ENCODE measurements at places on chromosomes 1 and 21.
A peak's percentile ranks its signal among the peaks of the same experiment; 100 is the strongest.

DNA sequence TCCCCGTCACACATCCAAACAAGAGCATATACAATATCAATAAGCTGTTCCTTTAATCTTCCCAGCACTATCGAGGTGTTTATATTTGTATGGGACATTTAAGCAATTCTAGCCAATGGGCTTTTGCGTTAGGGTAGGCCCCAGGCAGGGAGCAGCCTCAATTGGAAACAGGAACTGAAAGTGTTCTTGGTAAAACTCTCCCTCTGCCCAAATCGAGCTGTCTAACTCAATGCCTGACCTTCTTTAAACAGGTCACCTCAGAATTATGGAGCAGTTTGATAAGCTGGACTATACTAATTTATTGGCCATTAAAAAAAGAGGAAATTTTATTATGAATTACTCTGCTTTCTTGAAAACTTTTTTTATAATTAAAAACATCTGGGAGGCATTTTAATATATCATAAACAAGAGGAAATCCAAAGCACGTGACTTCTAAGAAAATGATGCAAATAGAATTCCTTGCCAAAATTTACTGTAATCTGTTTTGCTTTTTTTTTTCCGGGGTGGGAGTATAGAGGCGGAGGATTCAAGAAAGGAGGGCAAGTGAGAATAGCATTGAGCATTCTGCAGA, 498.1 kb downstream of the LMO4 start:
- no peaks in the 10 kb centered on the region for H3K36me3 ChIP-seq
- H3K4me1 ChIP-seq: peaks cover 6% of the 10 kb centered on the region
- no peak for DNase-seq
- no peak overlapping the region for H3K27ac ChIP-seq
- H3K4me3 ChIP-seq: peak overlapping the region; percentile 58

DNA sequence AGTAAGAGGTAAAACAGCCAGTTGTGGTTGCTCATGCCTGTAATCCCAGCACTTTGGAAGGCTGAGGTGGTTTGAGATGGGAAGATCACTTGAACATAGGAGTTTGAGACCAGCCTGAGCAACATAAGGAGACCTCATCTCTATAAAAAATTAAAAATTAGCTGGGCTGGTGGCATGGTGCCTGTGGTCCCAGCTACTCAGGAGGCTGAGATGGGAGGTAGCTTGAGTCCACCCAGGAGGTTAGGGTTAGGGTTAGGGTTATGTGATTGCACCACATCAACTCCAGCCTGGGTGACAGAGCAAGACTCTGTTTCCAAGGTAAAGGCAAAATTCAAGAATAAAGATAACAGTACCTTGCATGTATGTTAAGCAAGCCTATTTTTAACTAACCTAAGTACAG, 3.5 kb downstream of the SAMSN1 start:
- H3K27ac ChIP-seq: no peak overlapping the region
- no peaks in the 10 kb centered on the region for H3K4me1 ChIP-seq
- H3K27me3 ChIP-seq: no peaks in the 10 kb centered on the region
- H3K36me3 ChIP-seq: no peaks in the 10 kb centered on the region
- DNase-seq: no peak

- no peaks in the 10 kb centered on the region for H3K36me3 ChIP-seq
- no peaks in the 10 kb centered on the region for H3K27me3 ChIP-seq
- H3K27ac ChIP-seq: no peak overlapping the region
- DNase-seq: no peak
Measured at GRCh38 chr1:112257043-112257835, 138.8 kb upstream of the CTTNBP2NL start.

GRCh38 chr1:81226603-81226928, 574.2 kb upstream of the ADGRL2 start:
- no peak overlapping the region for H3K27ac ChIP-seq
- H3K4me1 ChIP-seq: no peaks in the 10 kb centered on the region
- H3K4me3 ChIP-seq: no peak overlapping the region
- H3K27me3 ChIP-seq: no peaks in the 10 kb centered on the region

DNA sequence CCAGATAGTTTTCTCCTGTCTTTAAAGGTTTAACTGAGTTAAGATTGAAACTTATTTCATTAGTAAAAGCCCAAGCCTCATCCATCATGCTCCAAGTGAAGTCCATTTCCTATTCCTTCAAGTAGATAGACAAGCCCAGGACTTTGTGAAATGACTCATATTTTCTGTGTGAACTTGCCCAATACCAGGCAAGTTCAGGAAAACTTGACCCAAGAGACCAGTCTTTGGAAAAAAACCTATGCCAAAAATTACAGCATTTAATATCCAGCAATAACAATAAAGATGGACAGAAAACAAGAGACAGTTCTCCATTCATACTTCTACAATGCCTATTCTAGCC, 405 bp upstream of the RAB29 start:
- H3K27me3 ChIP-seq: no peaks in the 10 kb centered on the region
- DNase-seq: no peak
- peak overlapping the region; percentile 85 for H3K4me3 ChIP-seq

DNA sequence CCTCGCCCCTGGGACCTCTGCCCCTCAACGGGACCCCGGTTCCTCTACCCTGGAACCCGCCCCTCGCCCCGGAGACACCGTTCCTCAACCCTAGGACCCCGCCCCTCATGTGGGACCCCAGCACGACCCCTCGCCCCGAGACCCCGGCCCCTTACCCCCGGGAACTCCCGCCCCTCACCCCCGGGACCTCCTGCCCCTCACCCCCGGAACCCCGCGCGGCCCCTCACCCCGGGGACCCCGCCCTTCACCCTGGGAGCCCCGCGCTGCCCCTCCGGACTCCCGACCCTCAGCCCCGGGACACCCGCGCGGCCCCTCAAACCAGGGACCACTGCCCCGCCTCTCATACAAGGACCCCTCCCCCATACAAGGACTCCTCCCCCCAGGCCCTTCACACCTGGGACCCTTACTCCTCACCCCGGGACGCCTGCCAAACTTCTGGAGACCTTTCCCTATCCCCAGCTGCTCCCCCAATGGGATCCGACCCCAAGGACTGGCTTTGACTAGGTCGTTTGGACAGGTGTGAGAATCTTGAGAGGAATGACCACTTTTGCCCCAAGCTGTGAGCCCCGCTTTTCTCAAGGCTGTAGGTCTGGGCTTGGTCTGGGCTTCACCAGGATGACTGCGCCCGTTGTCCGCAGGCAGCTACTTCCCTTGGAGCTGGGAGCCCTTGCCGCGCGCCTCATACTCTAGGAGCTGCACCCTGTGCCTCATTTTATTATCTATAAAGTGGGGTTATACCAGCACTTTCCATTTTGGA, 843 bp downstream of the DIP2A start:
- H3K4me3 ChIP-seq: peak overlapping the region; percentile 91
- peaks cover 13% of the 10 kb centered on the region for H3K4me1 ChIP-seq
- H3K36me3 ChIP-seq: no peaks in the 10 kb centered on the region

DNA sequence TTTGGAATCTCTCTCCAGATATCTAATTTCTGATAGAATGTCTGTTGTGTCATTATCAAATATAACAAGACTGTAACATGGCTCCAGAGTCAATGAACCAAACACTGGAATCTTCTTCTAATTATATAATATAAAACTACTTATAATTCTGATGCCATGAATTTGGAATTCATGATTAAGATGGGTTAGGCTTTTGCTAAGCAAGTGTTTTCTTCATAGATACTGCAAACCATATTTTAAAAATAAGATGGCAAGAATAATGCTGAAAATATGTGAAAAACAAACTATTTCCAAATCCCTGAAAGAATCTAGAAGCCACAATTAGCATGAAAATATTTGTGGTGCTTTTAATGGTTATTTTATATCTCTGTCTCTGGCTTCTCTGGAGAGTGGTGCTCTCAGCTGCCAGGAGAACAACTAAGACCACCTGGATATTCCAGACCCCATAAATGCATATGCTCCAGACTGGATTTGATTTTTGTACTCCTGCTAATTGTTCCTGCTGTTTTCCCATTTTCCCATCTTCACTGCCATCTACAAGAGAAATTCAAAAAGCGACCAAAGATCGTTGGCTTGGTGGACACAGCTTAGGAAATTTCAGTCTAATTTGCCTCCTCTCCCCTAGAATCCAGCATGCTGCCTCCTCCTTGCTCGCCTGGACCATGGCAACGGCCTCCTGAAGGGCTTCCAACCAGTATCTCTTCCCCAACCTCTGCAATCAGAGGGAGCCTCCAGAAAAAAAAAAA, 418.9 kb downstream of the SETD4 start:
- H3K27me3 ChIP-seq: no peaks in the 10 kb centered on the region
- H3K36me3 ChIP-seq: no peaks in the 10 kb centered on the region
- H3K4me1 ChIP-seq: no peaks in the 10 kb centered on the region
- H3K27ac ChIP-seq: no peak overlapping the region
- H3K4me3 ChIP-seq: no peak overlapping the region

GRCh38 chr1:245182028-245182427, 27.2 kb downstream of the KIF26B start:
- H3K27me3 ChIP-seq: no peaks in the 10 kb centered on the region
- no peaks in the 10 kb centered on the region for H3K4me1 ChIP-seq
- no peak overlapping the region for H3K27ac ChIP-seq

DNA sequence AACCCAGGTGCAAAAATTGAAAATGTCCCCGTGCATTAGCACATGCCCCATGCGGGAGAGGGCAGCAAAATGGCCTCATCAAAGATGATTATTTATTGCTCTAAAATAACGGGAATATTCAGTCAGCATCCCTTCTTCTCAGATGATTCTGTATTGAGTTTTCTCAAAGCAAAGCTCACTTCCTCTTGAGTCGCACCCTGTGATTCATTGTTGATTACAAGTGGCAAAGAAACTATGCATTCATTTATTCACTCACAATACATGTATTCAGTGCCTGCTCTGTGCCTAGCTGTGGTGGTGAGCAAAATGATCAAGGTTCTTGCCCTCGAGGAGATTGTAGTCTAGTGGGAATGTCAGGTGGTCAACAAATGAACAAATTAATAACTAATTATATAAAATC, 226.0 kb upstream of the KAZN start:
- no peak for DNase-seq
- no peaks in the 10 kb centered on the region for H3K27me3 ChIP-seq
- no peaks in the 10 kb centered on the region for H3K4me1 ChIP-seq
- H3K27ac ChIP-seq: no peak overlapping the region

- H3K4me1 ChIP-seq: peaks cover 17% of the 10 kb centered on the region
- H3K4me3 ChIP-seq: peak overlapping the region; percentile 77
- H3K27me3 ChIP-seq: no peaks in the 10 kb centered on the region
- peak overlapping the region; percentile 81 for H3K27ac ChIP-seq
Measured at GRCh38 chr1:186679924-186680244, 339 bp downstream of the PTGS2 start.

GRCh38 chr1:15139654-15140350, 13.7 kb upstream of the TMEM51 start:
- H3K4me3 ChIP-seq: no peak overlapping the region
- no peak for DNase-seq
- H3K4me1 ChIP-seq: no peaks in the 10 kb centered on the region
- no peaks in the 10 kb centered on the region for H3K36me3 ChIP-seq
- H3K27me3 ChIP-seq: no peaks in the 10 kb centered on the region

GRCh38 chr1:102715150-102715549, 393.2 kb downstream of the COL11A1 start:
- no peaks in the 10 kb centered on the region for H3K4me1 ChIP-seq
- H3K4me3 ChIP-seq: no peak overlapping the region
- H3K27me3 ChIP-seq: no peaks in the 10 kb centered on the region
- H3K27ac ChIP-seq: no peak overlapping the region
- DNase-seq: no peak

GRCh38 chr1:243346468-243346867, 90.6 kb downstream of the SDCCAG8 start:
- no peak for DNase-seq
- H3K4me3 ChIP-seq: no peak overlapping the region
- no peak overlapping the region for H3K27ac ChIP-seq
- H3K4me1 ChIP-seq: no peaks in the 10 kb centered on the region
- no peaks in the 10 kb centered on the region for H3K27me3 ChIP-seq

DNA sequence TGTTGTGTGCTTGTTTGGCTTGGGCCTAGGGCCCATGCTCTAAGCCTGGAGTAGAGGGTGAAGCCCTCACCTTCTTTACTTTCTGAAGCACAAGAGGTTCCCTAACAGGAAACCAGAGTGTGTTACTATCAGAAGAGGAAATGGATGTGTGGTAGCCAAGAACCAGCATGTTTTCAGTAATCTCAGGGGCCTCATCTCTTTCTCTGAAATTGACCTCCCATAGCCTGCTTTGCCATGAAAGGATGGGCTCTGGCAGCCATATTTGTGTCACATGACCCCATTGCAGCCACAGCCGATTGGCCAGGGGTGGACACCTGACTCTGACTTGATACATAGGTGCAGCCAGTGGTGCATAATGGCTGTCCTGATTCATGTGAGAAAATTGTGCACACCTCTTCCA, 18.6 kb downstream of the A3GALT2 start:
- no peaks in the 10 kb centered on the region for H3K27me3 ChIP-seq
- no peak for DNase-seq
- no peak overlapping the region for H3K4me3 ChIP-seq

DNA sequence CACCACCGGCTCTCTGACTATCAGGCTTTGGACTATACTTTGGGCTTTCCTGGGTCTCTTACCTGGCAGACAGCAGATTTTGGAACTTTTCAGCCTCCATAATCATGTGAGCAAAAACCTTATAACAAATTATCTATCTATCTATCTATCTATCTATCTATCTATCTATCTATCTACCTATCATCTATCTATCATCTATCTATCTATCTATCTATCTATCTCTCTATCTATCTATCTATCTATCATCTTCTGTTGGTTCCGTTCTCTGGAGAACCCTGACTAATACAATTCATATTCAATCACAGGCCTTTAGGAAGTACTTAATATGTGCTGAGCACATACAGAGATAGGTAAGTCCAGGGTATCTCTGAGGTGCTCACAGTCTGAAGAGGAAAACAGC, 18.7 kb upstream of the SCMH1 start:
- no peaks in the 10 kb centered on the region for H3K4me1 ChIP-seq
- no peak overlapping the region for H3K4me3 ChIP-seq
- H3K36me3 ChIP-seq: no peaks in the 10 kb centered on the region
- DNase-seq: no peak

- H3K4me3 ChIP-seq: no peak overlapping the region
- no peak overlapping the region for H3K27ac ChIP-seq
- H3K36me3 ChIP-seq: no peaks in the 10 kb centered on the region
- DNase-seq: no peak
Measured at GRCh38 chr1:200627575-200628222, 7.1 kb upstream of the KIF14 start.

- H3K27ac ChIP-seq: no peak overlapping the region
- no peaks in the 10 kb centered on the region for H3K27me3 ChIP-seq
- H3K4me1 ChIP-seq: no peaks in the 10 kb centered on the region
- DNase-seq: no peak
Measured at GRCh38 chr1:75967719-75968118, 35.5 kb upstream of the ASB17 start.

- no peak for DNase-seq
- H3K4me3 ChIP-seq: no peak overlapping the region
- peaks cover 4% of the 10 kb centered on the region for H3K4me1 ChIP-seq
- no peak overlapping the region for H3K27ac ChIP-seq
- no peaks in the 10 kb centered on the region for H3K36me3 ChIP-seq
- no peaks in the 10 kb centered on the region for H3K27me3 ChIP-seq
Measured at GRCh38 chr21:41783476-41784180, 16.8 kb upstream of the RIPK4 start.

DNA sequence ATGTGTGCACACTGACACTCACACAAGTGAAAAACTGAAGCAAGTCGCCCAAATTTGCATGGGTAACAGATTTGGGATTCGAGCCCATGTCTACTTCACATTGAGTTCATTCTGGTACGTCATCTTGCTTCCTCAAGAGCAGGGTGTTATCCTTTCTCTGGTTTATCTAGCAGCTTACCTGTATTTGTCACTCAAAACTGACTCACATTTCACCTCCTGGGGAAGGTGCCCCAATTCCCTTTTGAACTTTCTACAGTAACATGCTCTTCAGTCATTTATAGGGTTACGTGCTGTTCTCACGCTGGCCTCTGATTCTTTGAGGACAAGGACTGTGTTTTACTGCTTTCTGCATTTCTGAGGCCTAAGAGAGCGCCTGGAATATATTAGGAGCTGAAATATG, 162.8 kb downstream of the PDE4B start:
- DNase-seq: no peak
- no peak overlapping the region for H3K4me3 ChIP-seq
- no peaks in the 10 kb centered on the region for H3K27me3 ChIP-seq
- no peaks in the 10 kb centered on the region for H3K36me3 ChIP-seq
- peaks cover 7% of the 10 kb centered on the region for H3K4me1 ChIP-seq
- H3K27ac ChIP-seq: no peak overlapping the region
